Activated CD8-positive, alpha-beta memory T cell treated with anti-CD3 and anti-CD28 coated beads, Interleukin-2, amount 10 ng/mL, durations not matched to agents 7 days and 5 days (primary cell): ENCODE measurements at places on chromosomes 3 and 15.

DNA sequence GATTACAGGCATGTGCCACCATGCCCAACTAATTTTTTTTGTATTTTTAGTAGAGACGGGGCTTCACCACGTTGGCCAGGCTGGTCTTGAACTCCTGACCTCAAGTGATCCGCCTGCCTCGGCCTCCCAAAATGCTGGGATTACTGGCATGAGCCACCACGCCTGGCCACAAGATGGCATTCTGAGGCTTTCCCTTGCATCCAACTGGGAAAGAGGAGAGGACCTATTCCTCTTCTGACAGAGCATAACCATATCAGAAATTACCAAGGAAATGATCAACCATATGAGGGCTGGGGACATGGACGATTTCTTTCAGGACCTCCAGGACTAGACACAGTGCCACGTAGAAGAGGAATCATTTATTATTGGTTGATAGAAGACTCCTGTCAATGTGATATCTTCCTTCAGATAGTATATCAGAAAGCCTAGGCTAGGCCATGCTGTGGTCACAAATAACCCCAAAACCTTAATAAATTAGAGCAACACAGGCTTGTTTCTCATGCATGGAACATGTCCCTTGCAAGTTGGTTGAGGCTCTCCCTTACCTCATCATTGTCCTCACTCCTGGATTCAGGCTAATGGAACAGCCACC lies 372.3 kb upstream of the IL12A start:
- DNase-seq, result no peak

GRCh38 chr3:108818404-108818803 lies 4.2 kb upstream of the TRAT1 start:
- peak; percentile 86 for DNase-seq

GRCh38 chr3:124297062-124297980 lies 305.4 kb upstream of the ROPN1 start:
- no peak for DNase-seq

DNA sequence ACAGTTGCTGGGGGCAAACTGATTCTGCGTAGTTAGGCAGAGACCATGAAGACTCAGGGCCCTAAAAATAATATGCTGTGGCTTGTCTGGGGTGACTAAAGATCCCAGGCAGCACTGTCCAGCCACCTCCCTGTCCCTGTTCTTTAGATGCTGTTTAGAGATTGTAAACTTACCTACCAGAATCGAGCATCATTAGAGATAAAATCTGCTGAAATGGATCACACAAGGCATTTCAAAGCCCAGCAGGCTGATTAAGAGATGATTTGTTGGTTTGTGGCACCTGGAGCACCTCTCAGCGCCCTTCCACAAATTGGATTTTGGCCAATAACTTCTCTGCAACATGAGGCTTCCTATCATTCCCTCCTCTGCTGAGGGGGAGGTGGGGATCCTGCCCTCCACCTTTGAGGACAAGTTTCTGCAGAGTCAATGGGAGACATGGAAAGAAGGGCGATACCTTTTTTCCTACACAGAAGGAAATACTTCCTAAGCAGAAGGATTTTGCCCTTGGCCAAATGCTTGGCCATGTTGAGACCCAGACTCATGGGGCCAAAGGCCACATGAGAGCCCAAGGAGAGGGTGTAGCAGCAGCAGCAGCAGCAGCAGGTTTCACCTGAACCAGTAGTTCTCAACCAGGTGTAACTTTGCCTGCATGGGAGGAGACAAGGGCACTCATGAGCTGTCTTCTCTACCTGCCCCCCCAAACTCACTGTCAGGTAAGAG lies 37.5 kb downstream of the SEMA5B start:
- DNase-seq, result no peak

GRCh38 chr15:36066757-36067156 lies 512.7 kb upstream of the CDIN1 start:
- no peak for DNase-seq

GRCh38 chr3:104635872-104636580 lies 730.7 kb upstream of the ALCAM start:
- no peak for DNase-seq

GRCh38 chr3:153970741-153971347 lies 150.3 kb upstream of the ARHGEF26 start:
- DNase-seq, result no peak

- peak; percentile 29 for DNase-seq
Measured at GRCh38 chr3:126154391-126155279, 25.8 kb downstream of the ALDH1L1 start.

DNA sequence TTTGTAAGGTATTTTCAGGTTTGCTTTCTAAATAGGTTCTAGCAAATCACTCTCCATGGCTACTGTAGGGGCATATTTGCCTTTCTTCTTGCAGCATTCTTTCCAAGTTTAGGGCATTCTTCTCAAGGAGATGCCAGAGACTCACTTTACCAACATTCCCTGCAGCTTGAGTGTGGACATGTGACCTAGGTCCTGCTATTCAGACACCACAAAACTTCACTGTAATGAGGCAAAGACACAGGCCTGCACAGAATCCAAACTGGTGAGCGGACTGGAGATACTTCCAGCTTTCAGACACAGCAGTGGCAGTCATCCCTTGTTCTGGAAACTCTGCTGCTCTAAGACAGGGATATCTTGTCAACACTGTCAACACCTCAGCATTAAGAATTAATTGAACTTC lies 146.4 kb upstream of the PFN2 start:
- no peak for DNase-seq

DNA sequence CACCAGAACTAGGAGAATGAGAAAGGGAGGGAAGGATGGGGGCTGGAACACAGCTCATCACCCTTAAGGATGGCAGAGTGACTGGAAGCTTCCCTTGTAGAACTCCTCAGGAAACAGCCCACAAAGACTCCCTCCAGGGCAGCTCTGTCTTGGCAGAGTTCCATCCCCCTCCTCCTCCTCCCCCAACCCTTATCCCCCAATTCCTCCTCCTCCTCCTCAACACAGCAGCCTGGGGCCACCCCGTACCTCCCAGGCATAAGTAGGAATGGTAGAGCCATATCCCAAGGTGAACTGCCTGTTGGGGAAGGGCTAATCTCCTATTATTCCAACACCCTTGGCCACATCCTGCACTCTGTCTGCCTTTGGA lies 38.8 kb downstream of the ADCY5 start:
- DNase-seq, result no peak

DNA sequence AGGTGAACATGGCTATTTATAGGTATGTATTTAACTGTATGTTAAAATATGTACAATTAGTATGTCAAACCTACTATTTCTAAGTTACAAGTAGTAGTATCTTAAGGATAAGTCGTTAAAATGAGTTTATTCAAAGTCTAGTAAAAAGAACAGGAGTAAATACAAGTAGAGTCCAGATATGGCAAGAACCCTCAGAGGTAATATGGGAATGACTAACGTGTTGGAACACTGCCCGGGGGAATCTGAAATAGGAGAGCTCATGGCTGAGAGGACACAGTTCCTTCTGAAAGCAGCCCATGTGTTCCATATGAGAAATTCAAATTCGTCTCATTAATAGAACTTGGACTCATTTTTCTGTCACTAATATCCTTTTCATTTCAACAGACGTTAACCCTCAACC lies 158.8 kb downstream of the CLSTN2 start:
- DNase-seq, result no peak

- DNase-seq, result no peak
Measured at GRCh38 chr3:147538034-147538433, 128.9 kb downstream of the ZIC1 start.

DNA sequence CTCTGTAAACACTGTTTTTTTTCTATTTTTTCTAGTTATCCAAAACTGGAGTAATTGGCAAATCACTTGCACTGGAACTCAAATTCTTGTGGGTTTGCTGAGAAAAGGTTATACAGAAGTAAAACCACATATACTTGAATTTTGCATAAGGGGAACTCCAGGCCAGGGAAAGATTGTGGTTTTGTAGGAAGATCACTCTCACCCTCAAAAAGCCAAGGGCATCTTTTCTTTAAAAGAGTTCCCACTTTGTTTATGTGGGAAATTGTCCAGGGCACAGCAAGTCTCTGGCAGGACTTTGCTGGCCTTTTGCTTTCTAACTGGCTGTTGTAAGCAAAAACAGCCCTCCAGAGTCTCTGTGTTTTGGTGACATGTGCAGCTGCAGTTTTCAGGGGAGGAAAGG lies 340.3 kb upstream of the RBMS3 start:
- no peak for DNase-seq

DNA sequence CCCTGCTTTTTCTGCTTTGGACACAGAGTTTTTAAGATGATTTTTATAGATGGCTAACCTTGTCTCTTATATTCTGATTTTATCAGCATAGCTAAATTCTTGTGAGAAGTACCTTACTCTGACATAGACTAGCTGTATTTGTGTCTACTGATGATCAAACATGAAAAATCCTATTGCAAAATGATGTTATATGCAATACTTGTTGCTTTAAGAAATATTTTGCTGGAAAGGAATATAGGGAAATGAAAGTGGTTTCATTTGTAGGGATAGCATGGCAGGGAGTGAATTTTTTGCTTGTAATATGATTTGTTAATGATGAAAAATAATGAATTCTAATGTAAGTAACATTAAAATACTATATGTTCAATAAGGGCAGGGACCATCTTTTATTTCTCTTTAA lies 35.9 kb downstream of the CFAP91 start:
- no peak for DNase-seq

- DNase-seq, result no peak
Measured at GRCh38 chr3:15964605-15965442, 167.0 kb upstream of the ANKRD28 start.

GRCh38 chr3:62132027-62132602 lies 241.2 kb downstream of the FEZF2 start:
- no peak for DNase-seq
